ENCODE measurements at places on chromosomes 3 and 15. TPM values are rescaled to one million over a fixed set of nuclear protein-coding genes. Genes with fewer than 3 reads are reported as not detected.

Gene CPOX
- 27.0 TPM for total RNA-seq

Gene CCDC39
- 0.34 TPM for total RNA-seq

Gene NKIRAS1
- 7.0 TPM for total RNA-seq

GRCh38 chr3:108673988-108674661, 83.1 kb downstream of the RETNLB start:
- no peaks in the 10 kb centered on the region for H3K4me1 ChIP-seq
- H3K36me3 ChIP-seq: peaks cover 25% of the 10 kb centered on the region
- no peak for DNase-seq
- H3K27me3 ChIP-seq: no peaks in the 10 kb centered on the region

GRCh38 chr3:172061724-172062184, 22.4 kb downstream of the FNDC3B start:
- no peaks in the 10 kb centered on the region for H3K4me1 ChIP-seq
- H3K4me3 ChIP-seq: no peak overlapping the region
- no peaks in the 10 kb centered on the region for H3K36me3 ChIP-seq

All from H1 (cell line).